Right cardiac atrium (tissue), 5 donors: ENCODE measurements at places on chromosomes 4 and X. TPM values are rescaled to one million over a fixed set of nuclear protein-coding genes. Genes with fewer than 3 reads are reported as not detected.

Gene MAP7D2
- 0.68 TPM for total RNA-seq

Gene GJB1
- not detected for total RNA-seq

Gene UBQLN2
- total RNA-seq = 36.3 TPM

Gene TRIM2
- total RNA-seq = 33.7 TPM

Gene ENAM
- 12.1 TPM for total RNA-seq

Gene GNRHR
- not detected for total RNA-seq

Gene CCNA2
- total RNA-seq = 1.7 TPM

Gene KIT
- total RNA-seq = 0.66 TPM

Gene PPP1R2C
- total RNA-seq = not detected

Gene MSANTD1
- 0.33 TPM for total RNA-seq

Gene HPGDS
- total RNA-seq = 1.0 TPM

Gene CTSO
- total RNA-seq = 13.7 TPM

Gene RHOH
- total RNA-seq = 0.57 TPM

Gene NCAPG
- 0.31 TPM for total RNA-seq

Gene P2RY4
- not detected for total RNA-seq

Gene GPR50
- not detected for total RNA-seq

Gene EDA2R
- 0.74 TPM for total RNA-seq

Gene ANXA3
- total RNA-seq = 11.0 TPM

Gene GPAT3
- total RNA-seq = 33.5 TPM

Gene PPEF1
- total RNA-seq = 3.6 TPM

Gene SPOCK3
- not detected for total RNA-seq

Gene REPS2
- total RNA-seq = 10.4 TPM

Gene TMEM31
- not detected for total RNA-seq

Gene USP17L19
- total RNA-seq = not detected

Gene COX7B2
- total RNA-seq = not detected

Gene STIM2
- 13.9 TPM for total RNA-seq

Gene CRMP1
- total RNA-seq = 0.50 TPM

Gene RS1
- total RNA-seq = not detected

Gene HSD17B13
- total RNA-seq = 0.11 TPM

Gene GRIPAP1
- 34.1 TPM for total RNA-seq

Gene RWDD4
- 15.9 TPM for total RNA-seq

Gene EDNRA
- 68.1 TPM for total RNA-seq

Gene BRCC3
- 11.7 TPM for total RNA-seq

Gene PAGE4
- total RNA-seq = not detected

Gene ACSL1
- total RNA-seq = 95.8 TPM

Gene SH2D1A
- total RNA-seq = 0.33 TPM

Gene ASMT
- total RNA-seq = not detected

Gene MAGT1
- total RNA-seq = 47.1 TPM
